ENCODE measurements at places on chromosomes 4 and X.

- no peak for DNase-seq
Measured at GRCh38 chr4:42248972-42249371, 96.5 kb upstream of the BEND4 start.

- no peak for DNase-seq
Measured at GRCh38 chr4:1683261-1683735, 815 bp downstream of the FAM53A start.

DNA sequence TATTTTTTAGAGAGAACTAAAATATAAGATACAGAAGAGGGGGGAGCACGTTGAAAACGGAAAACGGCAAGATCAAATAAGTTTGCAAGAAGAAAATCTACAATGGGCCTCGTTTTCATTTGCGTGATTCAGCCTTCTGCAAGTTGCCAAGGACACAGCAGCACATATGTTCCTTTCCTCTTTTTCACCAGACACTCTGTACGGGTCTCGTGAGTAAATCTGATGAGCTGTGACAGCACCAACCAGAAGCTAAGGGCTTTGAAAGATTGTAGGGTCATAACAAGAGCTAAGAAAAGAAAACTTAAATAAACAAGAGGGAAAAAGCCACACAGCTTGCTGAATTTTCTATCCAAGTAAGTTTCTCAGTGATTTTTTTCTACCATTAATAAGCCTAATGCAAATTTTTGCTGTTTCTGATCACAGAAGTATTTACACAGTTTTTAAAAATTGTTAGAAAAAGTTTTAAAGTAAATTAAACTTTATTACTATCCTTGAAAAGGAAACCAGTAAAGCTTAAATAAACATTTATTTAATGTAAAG lies 63.4 kb downstream of the SCML2 start:
- DNase-seq: no peak

DNA sequence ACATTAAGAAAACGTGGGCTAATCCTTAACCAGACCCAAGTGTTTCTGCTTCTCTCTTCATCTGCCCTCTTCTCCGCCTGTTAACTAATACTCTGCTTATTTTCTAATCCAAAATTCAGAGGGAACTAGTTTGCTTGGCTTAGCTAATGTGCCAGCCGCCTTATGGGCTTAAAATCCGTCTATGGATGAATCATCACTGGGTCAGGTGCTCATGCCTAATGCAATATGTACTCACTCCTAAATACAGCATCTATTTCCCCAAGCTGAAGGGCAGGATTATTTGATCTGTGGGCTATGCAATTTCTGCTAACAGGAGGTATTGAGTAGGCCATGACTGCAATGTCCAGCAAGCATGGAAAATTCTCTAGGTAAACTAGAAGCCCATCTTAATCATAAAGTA lies 12.4 kb downstream of the DYNLT3 start:
- no peak for DNase-seq

GRCh38 chr4:54228961-54229501 lies at the start of gene PDGFRA:
Gene PDGFRA, plus strand, starts transcription at chr4:54229293. Its CDS starts 29,476 bp downstream, at chr4:54258769.
- DNase-seq: no peak

DNA sequence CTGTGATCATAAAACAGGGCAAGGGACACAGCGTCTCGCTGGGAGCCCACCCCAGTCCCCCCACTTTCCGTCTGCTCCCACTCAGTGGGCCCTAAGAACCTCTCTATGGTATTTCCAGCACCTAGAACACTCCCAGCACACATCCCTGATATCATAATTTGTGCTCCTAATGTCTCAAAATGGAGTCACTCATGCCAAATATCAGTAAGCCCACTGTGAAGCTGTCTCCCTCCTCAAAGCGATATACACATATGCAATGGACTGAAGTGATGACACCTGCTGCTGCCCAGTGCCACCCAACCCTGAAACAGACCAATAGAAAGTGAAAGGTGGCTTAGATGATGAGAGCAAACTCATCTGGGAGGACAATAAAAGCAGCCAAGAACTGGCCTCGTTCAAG lies 17.9 kb downstream of the ENPP6 start:
- no peak for DNase-seq

- DNase-seq: peak; percentile 74
Measured at GRCh38 chrX:153953342-153953830, 8.9 kb upstream of the RENBP start.

- no peak for DNase-seq
Measured at GRCh38 chr4:66059556-66059955, 389.3 kb upstream of the EPHA5 start.

DNA sequence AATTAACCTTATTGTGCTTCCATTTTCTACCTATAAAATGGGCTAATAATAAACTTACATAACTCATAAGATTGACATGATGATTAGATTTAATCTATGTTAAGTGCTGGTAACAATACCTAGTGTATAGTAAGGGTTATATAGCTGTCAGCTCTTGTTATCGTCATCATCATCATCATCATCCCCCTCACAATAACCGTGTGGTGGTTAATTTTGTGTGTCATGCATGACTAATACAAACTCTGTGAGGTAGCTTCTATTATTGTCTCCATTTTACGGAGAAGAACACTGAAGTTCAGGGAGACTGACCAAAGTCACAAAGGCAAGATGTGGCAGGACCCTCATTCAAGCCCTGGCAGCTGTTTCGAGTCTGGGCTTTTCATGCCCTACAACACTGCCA lies 211.3 kb downstream of the PALLD start:
- DNase-seq: no peak

All from stimulated activated CD4-positive, alpha-beta T cell treated with anti-CD3 and anti-CD28 coated beads, Interleukin-4, amount 100 ng/mL, for 1 hour (primary cell).